ENCODE measurements at places on chromosomes 4 and X.

- no peak for DNase-seq
Observed at GRCh38 chrX:149007423-149007822, 497.7 kb downstream of the IDS start.

- DNase-seq = no peak
Observed at GRCh38 chr4:180925805-180926204, 1317.4 kb upstream of the TENM3 start.

- DNase-seq = no peak
Observed at GRCh38 chr4:152455311-152455710, 80.6 kb downstream of the FBXW7 start.

- no peak for DNase-seq
Observed at GRCh38 chrX:151621422-151621821, 57.9 kb downstream of the PASD1 start.

- DNase-seq = no peak
Observed at GRCh38 chrX:47749185-47749967, 87.3 kb upstream of the ZNF81 start.

DNA sequence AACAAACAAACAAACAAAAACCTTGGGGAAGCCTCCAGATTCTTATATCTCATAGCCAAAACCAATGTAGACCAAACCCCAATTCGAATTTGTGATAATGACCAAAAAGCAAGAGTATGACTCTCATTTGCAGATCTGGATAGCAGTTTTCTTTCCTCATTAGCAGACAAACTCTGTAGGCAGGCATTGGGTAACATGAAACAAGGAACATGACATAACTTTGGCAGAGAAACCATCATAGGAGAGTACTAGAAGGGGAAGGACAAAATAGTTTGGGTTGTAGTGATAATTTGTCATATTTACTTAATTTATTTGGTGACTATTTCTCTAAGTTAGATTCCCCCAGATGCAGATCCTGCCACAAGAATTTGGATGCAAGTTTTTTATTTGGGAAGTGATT, 187.8 kb downstream of the MID1IP1 start:
- DNase-seq = no peak
